ENCODE measurements at places on chromosomes 7 and 10.
A peak's percentile ranks its signal among the peaks of the same experiment; 100 is the strongest.

DNA sequence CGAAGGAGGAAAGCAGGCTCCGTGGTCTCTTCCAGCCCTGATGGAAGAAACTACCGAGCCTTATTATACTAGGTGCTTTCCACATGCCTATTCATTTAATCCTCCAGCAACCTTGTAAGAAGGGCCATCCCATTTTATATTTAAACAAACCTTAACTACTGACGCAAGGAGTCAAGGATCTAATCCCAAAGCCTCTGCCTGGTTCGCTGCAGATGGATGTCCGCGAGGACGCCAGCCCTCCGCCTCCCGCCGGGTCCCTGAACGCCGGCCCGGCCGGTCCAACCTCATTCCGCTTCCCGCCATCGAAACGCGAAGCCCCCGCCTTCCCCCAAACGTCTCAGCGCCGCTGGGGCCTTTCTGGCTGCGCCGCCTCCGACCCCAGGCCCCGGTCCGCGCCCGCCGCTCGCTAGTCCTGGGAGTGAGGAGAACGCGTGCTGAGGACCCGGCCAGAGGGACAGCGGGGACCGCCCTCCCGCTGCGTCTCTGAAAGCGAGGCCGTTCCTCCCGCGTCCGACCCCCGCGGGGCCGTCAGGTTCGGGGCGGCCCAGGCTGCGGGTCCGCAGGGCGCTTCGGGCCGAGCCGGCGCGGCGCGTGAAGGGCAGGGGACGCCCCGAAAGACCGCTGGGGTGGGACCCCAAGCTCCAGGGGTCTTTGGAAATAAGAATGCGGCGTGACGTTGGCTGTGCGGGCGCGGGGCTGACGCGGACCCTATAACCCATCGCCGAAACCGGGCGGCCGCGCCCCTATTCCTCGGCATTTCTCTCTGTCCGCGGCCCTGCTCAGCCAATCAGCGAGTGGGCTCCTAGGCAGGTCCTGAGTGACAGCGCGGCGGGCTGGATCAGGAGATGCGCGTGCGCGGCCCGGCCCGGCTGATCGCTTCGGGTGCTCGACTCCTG lies at the start of gene ATP6V0E2:
ATP6V0E2 (plus strand) TSS at position 896 of the 896 bp plus-strand sequence. CDS start 97 bp downstream, outside the sequence.
- peak; percentile 90 for DNase-seq

GRCh38 chr10:59805014-59805413 lies 51.8 kb upstream of the MRLN start:
- no peak for DNase-seq

- DNase-seq = no peak
These were observed 9.1 kb downstream of the CREB3L2 start for GRCh38 chr7:137992550-137993394.

DNA sequence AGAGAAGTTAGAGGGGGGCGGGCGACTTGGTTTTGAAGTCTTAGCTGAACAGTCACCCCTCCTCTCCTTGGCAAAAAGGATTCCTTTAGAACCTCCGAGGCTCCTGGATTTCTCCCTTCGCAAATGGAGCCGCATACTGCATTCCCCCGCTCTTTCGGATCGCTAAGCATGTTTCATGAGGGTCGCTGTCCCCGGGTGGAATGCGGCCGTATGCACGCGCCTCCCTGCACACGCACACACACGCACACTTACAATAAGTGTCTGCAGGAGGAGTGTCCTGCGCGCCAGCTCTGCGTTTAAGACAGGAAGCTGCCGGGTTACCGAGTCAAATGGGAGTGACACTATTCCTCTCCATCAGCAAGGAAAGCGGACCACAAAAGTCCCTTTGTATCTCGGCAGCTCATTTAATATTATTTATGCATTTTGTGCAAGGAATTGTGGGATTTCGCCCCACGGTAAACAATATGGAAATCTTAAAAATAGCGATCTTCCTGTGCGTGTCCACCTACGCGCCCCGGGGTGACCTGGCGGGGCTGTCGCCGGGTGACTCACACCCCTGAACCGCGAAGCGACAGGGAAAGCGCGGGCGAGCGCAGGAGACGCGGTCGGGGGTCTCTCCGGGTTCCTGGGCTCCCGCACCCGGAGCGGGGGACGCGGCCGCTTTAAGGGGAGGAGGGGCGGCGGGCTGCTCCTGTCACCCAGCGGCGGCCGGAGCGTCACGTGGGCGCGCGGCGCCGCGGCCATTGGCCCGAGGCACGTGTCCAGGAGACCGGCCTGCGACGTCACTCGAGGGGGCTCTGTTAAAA lies 988 bp upstream of the EN2 start:
- peak; percentile 15 for DNase-seq

- no peak for DNase-seq
These were observed 68.6 kb upstream of the GDF10 start for GRCh38 chr10:47231414-47231813.

Data from stimulated activated CD8-positive, alpha-beta memory T cell treated with anti-CD3 and anti-CD28 coated beads, Interleukin-4, amount 100 ng/mL, for 24 hours (primary cell).